ENCODE measurements at places on chromosomes 11 and 22. TPM values are rescaled to one million over a fixed set of nuclear protein-coding genes. Genes with fewer than 3 reads are reported as not detected.

Gene SPTY2D1
- 12.9 TPM for total RNA-seq

Gene LIF
- 0.31 TPM for total RNA-seq

DNA sequence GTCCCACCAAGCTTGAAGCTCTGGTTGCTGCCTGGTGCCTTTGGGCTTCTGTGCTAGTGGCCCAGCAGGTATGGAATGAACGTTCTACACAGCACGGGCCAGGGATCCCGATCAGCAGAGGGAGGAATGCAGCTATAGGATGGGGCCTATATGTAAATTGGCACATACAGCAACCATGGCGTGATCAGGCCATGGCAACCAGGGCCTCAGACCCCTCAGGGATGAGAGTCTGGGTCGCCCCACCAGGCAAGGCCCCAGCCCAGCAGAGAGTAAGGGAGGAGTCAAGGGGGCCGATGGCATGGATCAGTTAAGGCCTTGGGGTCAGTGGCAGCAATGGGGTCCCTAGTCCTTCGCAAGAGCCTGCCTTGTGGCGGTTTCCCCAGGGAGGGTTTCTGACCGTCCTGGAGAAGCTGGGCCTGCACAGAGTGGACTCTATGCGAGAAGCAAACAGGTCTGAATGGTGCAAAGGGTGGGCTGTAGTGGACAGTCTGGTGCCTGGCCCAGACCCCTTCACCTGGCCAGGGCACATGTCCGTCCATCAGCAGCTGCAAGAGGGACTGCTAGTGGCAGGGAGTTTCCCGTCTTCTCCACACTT is 98.6 kb downstream of the RPS6KA4 start:
- no peak for DNase-seq

DNA sequence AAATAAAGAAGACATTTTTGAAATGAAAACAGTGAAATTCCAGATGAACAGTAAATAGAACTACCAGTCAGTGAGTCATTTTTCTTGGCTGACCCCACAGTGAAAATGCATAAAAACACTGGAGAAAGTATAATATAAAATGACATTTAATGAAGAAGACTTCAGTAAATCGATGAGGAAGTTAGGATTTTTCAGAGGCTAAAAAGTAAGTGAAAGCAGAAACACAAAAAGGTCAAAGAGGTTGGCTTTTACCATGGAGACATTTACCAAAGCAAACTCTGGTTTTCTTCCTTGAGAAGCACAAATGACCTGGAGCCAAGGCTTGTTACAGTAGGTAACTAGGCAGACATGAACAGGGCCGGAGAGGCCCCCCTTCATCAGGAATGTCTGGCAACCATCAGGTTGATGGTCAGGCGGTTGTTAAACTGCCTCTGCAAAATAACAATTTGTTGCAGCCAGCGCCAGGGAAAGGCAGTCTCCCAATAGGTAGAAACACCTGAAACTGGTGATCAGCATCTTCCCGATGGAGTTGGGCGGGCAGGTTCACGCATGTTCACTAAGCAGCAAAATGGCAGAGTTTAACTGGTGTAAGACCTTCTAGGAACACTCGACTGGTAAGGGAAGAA is 16.7 kb upstream of the TMEM123 start:
- DNase-seq, result no peak

Measured in K562 (cell line).